ENCODE measurements at places on chromosomes 3 and 15.

- no peak for DNase-seq
Observed at GRCh38 chr3:18775501-18775900, 350.4 kb upstream of the SATB1 start.

DNA sequence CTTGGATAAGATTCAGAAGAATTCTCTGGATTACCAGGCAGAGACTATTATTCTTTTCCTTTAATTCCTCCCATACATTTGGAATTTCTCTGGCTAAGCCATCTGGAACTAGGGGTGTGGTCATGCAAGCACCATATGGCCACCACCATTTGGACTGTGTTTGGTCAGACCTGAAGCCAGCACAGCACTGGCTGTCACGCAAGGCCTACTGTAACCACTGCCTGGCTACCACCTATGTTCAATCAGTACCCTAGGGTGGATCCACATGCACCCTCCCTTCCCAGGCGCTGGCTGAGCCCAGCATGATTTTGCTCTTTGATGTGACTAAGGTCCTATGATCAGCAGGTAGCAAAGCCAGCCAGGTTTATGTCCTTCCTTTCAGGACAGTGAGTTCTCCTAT, 287.8 kb upstream of the GOLIM4 start:
- no peak for DNase-seq

- DNase-seq = no peak
Observed at GRCh38 chr3:134885877-134886621, 91.0 kb downstream of the EPHB1 start.

DNA sequence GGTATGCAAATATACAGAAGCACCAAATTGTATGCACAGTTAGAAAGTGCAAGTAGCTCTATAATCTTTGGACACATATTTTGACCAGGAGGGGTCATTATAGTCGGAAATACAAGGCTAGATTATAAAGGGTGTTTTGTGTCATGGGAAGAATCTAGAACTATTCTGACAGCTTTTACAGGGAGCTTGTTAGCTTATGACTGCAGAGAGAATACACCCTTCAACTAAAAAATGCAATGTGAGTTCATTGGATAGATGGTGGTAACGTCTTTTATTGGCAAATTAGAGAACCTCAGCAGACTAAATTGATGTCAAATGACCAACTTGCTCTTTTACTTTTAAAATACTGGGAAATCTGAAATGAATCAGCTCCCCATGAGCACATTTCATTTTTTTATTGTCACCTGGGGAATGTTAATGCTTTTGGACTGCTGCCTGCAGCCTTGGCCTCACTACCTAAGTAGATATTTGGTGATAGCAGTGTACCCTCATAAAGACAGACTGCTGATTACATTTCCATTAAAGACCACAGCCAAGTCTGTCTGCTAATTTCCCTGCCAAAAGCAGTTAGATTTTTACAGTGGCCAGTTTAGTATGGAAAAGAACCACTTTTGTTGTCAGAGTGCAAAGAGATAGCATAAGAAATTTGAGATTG, 515.9 kb upstream of the DPPA4 start:
- DNase-seq = no peak

DNA sequence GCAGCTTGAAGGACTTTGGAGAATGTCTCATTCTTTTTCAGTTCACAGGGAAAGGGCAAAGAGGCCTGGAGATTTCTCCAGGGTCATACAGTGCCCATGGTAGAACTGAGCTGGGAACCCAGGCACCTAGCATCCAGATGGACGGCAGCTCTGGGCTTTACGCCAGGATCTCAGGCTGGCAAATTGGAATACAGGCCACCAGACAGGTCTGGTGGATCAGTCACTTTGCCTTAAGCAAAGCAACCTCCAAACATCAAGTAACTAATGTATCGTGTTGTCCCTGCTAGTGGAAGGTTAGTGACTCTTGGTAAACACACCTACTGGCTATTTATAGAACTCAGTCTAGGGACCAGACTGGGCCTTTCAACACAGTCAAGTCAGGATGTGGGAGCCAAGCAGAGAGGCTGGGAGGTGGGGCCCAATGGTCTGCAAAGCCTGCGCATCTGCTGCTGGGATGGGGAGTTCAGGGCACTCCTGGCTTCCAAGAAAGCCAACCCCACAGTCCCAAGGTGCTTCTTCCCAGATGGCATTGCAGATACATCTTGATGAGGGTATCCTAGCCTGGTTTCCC, 30.2 kb downstream of the RPLP1 start:
- DNase-seq = no peak

DNA sequence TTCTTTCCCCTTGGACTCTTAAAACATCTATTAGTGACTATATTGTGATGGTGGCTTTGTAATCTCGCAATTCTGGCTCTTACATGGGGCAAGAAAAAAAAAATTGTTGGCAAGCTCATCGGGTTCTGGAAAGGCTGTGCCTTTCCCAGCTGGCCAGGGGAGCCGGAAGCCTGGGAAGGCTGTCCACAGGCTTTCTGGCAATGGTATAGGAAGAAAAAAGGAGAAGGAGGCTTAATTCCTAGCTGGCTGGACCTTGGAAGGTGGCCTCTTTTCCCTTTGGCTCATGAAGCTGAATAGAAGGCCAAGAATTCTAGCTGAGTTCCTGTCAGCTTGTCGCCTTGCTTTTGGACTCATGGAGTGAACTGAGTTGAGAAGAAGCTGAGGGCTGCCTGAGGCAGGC, 243.5 kb upstream of the SEMA6D start:
- DNase-seq = no peak

GRCh38 chr3:13399603-13400002, 20.5 kb downstream of the NUP210 start:
- no peak for DNase-seq

DNA sequence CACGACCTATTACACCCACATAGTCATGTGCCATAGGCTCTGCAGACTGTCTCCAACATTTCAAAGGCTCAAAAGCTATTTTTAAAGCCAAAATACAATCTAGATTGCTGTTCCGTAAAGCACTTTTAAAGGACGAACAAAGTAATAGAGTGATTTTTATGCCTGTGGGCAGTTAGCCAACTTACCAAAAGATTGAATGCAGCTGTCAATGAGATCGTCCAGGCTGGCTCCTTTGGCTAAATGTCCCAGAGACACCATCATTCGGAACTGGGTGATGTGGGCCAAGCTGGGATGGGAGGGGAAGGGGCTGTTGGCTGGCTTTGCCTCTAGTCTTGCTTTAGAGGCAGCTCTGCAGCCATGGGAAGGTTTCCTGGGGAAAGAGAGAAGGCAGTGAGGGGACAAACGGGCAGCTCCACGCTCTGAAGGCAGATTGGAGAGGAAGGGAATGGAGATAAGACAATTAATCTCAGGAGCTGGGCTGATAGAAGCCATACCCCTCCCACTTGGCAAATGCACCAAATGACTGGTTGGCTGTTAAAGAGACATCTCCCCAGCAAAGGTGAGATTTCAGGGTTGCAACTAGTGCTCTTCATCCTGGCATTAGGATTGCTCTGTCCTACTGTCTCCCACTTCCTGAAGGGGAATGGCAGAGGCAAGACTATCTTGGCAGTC, 4.8 kb downstream of the RASGRP1 start:
- DNase-seq = no peak

- no peak for DNase-seq
Observed at GRCh38 chr3:100911956-100912355, 81.3 kb downstream of the ABI3BP start.

DNA sequence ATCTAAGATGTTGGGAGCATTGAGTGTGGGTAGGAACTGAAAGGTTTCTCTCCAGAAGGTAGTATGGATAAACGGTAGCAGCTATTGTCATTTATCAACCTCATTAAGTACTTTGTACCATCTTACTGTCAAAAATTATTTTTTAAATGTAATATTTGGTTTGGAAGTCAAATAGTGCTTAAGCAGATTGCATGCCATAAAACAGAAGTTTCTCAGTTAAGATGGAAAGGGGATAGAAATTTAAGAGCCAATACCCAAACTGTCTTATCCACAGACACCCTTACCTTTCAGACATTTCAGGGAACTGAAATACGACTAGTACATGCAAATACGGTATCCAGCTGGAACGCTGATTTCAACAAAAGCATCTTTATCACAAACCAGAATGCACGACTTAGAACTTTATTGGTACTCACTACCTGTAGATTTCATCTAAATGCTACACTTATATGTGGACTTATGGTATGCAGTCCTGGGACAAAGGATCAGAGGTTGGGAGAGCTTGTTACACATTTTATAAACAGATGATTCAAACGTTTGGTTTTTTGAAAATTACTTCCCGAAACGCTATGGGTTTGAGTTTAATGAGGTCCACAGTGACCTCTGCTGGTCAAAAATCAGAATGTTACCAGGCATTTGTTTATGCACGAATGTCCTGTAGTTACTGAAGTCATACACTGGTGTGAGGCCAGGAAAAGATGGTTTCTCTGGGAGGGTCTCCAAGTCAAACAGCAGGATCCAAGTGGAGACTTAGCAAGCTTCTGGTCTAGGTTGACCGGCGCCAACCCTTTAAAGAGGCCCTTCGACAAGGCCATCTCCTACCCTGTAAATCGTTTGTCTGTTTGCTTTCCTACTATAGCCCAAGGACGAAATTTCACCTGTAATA, 45.7 kb upstream of the DUT start:
- DNase-seq = no peak

- DNase-seq = no peak
Observed at GRCh38 chr3:45267097-45267496, 41.0 kb upstream of the TMEM158 start.

DNA sequence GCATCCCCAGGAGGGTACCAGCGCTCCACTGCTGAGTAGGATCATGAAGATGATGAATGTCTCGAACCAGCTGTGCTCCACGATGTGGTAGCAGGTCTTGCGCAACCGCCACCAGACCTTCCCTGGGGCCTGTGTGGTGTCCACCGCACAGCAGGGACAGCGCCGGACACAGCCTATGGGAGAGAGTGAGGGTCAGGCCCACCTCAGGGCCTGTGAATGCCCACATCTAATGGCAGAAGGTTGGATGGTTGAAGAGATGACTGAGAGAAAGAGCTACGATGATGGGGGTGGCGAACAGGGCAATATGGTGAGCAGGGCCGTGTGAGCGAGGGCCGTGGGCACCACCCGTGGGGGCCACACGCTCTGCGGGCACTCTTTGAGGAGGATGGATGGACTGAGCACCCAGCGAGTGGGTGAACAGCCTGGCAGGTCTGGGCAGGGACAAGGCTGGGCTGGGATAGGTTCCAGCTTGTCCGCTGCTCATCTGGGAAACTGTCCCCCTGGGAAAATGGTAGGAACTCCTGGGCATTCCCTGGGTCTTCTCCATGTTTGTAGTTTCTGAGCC, 74.1 kb downstream of the SCN5A start:
- DNase-seq = no peak

- DNase-seq = no peak
Observed at GRCh38 chr15:47504624-47505256, 212.6 kb upstream of the SEMA6D start.

DNA sequence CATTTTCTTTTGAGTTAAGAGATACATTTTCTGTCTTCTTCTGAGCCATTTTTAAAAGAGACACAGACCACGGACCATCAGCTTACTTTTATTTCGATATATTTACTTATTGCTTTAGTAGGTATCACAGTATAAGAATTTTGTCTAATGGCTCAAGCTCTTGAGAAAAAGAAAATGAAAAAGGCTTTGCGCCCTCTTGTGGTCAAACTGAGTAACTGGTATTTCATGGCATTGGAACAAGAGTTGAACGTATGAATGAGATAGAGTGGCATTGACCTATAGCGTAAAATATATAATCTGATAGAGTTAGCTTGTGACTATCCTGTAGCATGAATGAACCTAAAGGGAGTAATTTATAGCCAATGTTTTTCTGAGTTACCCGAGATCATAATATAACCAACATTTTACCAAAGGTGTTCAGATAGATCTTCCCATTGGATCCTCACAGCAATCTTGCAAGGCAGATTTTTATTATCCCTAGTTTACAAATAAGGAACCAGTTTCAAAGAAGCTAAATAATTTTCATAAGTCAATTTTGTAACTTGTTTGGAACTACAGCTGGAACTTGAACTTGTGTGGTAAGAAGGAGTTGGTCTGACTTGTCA, 154.6 kb downstream of the POLR2M start:
- no peak for DNase-seq

DNA sequence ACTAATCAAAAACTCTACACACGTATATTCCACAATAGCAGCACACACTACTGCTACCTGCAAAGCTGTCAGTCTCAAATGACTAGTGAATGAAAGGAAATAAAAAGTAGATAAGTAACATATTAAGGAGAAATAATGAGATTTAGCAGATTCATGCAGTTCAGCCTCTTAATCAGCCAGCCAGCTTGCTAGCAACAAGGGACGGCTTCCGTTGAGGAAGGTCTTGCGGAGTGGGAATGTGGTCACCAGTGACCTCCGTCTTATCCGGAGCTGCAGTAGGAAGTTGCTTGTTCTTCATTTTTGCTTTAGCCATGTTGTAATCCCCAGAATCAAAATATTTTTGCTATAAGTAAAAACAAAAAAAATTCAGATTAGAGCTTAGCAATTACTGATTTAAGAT, 17.1 kb downstream of the ARPP19 start:
- DNase-seq = no peak

GRCh38 chr3:12309716-12310115, 20.8 kb downstream of the PPARG start:
- DNase-seq = no peak
